Activated naive CD4-positive, alpha-beta T cell treated with anti-CD3 and anti-CD28 coated beads, Interleukin-2, amount 50 U/mL, for 72 hours (primary cell): ENCODE measurements at places on chromosomes 6 and 20. TPM values are rescaled to one million over a fixed set of nuclear protein-coding genes. Genes with fewer than 3 reads are reported as not detected.

- no peak for DNase-seq
Measured at GRCh38 chr6:149212206-149212605, 105.3 kb upstream of the TAB2 start.

GRCh38 chr6:170085475-170086401, 205.1 kb downstream of the DLL1 start:
- DNase-seq, result no peak

DNA sequence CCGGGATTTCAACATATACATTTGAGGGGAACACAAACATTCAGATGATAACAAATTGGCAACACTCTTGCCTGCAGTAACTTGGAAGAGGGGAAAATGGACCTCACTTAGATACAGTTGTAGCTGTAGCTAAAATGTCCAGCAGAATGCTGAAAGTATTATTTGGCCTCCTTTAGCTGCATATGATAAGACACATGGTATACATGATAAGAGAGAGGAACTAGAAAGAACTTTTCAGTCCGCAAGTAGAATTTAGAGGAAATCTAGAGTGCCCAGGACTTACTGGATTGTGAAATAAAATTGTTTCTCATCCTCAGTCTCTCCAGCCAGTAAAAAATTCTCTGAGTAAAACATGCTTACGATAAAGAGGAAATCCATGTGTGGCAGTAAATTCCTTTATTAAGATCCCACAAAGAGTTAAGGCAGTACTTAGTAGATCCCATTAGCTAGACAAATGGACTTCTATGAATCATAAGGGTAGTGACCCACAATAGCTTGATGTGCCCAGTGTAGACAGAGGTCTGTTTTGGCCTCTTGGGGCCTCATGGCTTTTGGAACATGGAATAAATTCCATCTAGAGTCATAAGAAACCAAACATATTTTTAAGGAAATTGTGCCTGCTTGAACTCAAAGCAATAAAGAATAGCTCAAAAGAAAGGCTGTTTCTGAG, 87.9 kb upstream of the RBM24 start:
- no peak for DNase-seq

DNA sequence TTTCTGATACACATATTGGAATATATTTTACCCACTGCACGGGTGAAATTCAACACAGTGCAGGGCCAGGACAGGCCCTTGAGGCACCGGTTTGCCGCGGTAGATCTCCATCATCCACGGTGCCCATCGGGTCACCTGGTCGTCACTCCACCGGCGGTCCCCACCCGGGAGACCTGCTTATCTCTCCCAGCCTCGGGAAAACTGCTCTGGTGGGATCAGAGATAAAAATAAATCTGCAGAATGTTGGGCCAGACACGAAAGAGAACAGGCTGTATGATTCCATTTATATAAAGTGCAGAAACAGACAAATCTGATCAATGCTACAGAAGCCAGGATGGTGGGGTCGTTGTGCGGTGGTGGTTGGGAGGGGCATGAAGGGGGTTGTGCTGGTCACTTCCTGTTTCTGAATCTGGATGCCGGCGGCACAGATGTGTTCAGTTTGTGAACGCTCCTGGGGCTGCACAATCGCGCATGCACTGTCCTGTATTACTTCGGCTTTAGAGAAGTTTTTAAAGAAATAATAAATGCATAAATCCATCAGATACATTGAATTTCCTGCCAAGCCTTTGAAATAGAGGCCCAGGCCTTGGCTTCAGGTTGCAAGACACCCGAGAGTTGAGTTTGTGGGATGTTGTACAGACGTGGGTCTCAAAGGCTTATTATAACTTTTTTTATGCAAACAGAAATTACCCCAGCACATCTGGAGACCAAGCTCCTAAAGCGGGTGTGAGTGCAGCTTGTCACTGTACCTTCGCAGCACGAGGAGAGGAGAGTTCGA, 54.3 kb downstream of the ANKRD60 start:
- no peak for DNase-seq

GRCh38 chr20:18678549-18679419, 90.9 kb downstream of the DTD1 start:
- DNase-seq, result no peak

- DNase-seq, result no peak
Measured at GRCh38 chr6:149888659-149889058, 9.3 kb downstream of the RAET1E start.

- no peak for DNase-seq
Measured at GRCh38 chr20:19557291-19557690, 200.8 kb upstream of the RIN2 start.

DNA sequence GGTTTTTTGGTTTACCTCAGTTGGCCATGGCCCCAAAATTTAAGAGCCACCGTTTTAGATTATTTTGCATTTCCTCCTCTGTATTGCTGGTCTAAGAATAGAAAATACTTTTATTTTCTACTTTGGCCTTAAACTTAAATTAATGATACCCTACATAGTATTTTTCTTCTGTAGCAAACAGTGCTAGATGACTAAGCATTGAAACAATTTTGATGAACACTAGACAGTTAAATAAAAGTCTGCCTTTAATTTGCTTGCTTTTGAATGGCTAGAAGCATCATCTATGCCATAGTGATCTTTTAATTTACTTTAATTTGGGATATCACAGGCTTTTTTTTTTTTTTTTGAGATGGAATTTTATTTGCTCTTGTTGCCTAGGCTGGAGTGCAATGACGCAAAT, 106.4 kb downstream of the CD109 start:
- DNase-seq, result no peak

- DNase-seq, result no peak
Measured at GRCh38 chr20:46323557-46323956, 15.3 kb upstream of the CDH22 start.

- DNase-seq, result no peak
Measured at GRCh38 chr20:52926505-52926904, 45.7 kb upstream of the TSHZ2 start.

GRCh38 chr20:63457737-63458136, 14.7 kb downstream of the KCNQ2 start:
- no peak for DNase-seq

GRCh38 chr6:124099520-124099919, 295.9 kb downstream of the NKAIN2 start:
- no peak for DNase-seq

DNA sequence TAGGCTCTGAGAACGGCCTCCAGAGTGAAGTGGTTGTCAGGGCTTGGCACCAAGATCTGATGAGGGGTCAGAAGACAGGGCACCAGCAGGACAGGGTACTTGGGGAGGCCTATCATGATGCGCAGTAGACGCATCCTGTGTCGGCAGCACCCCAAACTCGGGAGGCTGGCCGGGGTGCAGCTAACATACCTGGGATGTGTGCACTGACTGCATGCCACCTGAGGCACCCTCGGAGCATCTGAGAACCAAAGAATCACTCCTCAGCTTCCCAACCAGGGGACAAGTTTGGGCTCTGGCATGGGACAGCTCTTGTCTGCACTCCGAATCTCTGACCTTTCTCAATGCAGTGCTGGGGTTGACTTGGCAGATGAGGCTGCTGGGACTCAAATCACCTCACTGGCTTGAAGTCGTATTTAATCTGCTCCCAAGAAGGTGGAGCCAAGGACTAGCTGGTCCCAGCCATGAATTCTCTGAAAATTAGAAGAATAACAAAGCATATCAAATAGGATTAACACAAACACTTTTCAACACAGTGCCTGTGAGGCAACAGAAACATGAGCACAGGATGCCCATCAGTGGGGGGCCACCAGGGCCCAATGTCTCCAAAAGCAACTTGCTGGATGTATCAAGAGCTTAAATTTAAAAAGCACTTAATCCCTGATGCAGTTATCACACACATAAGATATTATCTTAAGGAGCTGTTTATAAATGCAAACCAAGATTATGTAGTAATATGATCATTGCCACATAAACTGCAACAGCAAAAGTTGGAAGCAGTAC, 348.8 kb downstream of the PREX1 start:
- no peak for DNase-seq

- DNase-seq, result no peak
Measured at GRCh38 chr6:88813045-88813444, 150.4 kb downstream of the RNGTT start.

GRCh38 chr6:40774932-40775331, 187.8 kb upstream of the LRFN2 start:
- DNase-seq, result no peak

DNA sequence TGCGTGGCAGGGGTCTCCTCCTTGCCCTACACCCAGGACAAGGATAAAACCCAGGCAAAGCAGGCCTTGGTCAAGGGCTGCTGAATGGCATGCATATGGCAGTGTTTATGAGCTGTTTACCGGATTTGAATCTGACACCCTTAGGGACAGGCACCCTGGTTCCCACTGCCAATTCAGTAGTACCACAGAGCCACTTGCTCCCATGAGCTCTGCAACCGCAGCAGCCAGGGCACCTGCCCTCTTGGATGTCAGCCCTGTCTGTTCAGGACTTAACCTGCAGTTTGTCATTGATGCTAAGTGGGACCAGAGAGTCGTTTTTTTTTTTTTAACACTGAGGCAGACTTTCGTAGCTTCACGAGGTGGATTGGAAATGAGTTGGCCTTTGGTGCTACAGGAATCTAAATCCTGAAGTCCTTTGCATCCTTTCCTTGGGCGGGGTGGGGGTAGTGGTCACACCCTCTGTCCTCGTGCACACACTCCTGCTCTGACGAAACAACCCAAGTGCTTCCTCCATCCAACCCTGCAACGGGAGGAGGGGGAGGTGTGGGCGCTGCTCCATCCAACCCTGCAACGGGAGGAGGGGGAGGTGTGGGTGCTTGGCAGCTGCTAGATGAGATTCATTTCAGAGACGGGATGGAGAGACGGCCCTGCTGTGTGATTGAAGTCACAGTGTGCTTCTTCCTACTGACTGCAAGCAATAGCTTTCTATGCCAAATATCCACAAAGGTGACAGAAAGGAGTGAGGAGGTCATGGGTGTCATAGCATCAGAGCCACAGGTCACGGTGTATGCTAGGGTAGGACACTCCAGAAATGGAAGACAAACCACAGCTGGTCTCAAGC, 166.5 kb downstream of the SMOC2 start:
- DNase-seq, result no peak

- no peak for DNase-seq
Measured at GRCh38 chr6:8628063-8628462, 192.7 kb upstream of the SLC35B3 start.

DNA sequence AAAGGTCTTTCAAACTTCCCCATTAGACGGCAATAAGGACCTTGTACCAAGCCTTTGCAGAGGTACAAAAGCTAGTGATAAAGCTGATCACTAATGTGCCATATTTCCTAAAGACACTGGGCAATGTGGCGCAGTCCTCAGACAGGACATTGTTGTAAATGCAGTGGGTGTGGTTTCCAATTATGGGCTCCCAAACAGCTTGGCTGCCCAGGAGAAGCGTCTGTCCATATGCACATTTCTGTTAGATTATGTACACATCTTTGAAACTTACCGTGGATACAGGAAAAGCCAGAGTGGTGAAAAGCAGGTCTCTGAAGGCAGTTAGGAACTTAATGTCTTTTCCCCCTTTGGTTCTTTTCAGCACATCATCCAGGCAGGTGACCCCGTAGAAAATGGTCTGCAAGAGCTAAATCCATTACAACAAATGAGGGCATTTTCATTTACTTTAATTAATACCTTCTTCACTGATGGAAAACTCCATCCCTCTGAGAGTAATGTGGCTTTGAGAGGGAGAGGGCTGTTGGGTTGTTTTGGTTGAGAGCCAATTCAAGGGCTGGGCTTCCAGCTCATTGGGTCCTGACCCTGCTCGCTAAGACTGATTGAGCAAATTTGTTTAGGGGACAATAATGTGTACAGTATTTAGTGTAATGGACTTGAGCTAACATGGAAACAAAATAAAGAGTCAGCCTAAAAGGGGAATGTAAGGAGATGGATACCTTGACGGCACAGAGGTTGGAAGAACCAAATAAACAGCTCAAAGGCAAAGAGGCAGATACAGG, 10.4 kb downstream of the ADTRP start:
- no peak for DNase-seq

DNA sequence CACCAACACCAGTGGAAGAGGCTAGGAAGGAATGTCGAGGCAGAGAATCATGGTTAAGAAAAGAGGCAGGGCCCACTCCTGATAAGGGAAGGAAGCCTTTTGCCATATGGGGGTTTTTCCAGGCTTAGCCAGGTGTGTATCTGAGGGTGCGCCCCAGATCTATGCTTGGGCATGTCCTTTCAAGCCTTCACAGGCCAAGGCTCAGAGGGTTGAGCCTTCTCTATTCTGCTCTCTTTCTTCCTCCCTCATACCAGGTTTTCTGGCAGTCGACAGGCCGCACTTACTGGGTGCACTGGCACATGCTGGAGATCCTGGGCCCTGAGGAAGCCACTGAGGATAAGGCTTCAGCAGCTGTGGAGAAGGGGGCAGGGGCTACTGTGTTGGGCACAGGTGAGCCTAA, 4.7 kb downstream of the CUL9 start:
- no peak for DNase-seq

DNA sequence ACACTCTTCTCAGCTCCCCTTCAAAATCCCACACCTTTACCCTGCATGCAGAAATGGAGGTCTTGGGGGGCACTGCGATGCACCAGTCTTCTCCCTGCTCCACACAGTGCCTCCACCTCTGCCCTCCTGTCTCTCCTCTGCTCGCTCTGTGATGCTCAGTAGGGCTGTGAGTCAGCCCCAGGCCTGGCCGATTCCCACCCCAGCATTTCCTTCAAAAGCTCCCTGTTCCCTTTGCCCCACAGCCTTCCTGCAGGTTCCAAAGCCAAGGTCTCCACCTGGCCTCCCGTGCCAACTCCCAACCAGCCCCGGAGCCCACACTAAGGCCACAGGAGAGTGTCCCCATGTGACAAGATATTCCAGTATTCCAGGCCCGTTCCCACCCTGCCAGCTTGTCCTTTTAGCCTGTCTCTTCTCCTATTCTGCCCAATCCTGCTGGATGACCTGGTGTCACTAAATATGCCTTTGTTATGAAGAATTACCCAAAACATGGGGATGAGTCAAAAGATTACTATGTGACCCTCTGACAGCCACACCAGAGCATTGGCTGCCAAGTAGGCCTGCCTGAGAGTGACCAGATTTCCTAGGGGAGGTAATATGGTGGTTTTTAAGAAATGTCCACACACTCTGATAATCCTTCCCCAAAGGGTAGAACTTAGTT, 118.9 kb upstream of the NXT1 start:
- DNase-seq, result no peak

DNA sequence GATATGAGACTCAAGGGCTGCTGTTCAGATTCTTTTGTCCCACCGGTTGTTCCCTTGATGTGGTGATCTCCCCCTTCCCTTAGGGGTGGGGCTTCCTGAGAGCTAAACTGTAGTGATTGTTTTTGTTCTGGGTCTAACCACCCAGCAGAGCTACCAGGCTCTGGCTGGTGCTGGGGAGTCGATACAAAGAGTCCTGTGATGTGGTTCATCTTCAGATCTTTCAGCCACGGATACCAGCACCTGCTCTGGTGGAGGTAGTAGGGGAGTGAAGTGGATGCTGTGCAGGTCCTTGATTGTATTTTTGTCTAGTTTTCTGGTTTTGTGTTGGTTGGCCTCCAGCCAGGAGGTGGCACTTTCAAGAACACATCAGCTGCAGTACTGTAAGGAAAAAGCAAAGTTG, 801.6 kb downstream of the EPHA7 start:
- DNase-seq, result no peak

Gene SMOC2
- not detected for total RNA-seq

Gene GRM1
- not detected for total RNA-seq

Gene C6orf163
- total RNA-seq, result 0.64 TPM

Gene ZSCAN23
- total RNA-seq, result 2.4 TPM

Gene COL9A1
- not detected for total RNA-seq

Gene MOXD1
- not detected for total RNA-seq

Gene DYNLT2
- 2.6 TPM for total RNA-seq

Gene OLIG3
- 0.14 TPM for total RNA-seq

Gene SAMD3
- total RNA-seq, result 0.95 TPM

Gene NOTCH4
- total RNA-seq, result 0.70 TPM
